ENCODE measurements at places on chromosomes 5 and 9.

DNA sequence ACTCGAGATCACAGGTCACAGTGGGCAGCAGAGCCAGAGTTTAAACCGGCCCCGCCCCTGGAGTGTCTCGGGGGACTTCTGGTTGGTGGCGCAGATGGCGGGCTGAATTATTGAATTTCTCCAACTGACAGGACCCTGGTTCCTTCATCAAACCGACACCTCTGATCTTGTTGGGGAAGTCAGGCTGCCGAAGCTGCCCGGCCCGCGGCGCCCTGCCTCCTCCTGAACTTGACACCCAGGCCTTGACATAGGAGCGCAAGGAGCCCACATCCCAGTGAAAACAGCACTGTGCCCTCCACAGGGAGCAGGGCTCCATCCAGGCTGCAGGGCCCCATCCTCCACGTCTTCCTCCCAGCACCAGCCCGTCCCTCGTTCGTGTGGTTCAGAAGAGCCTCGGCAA is 105.2 kb downstream of the OLFM1 start:
- no peak for DNase-seq

DNA sequence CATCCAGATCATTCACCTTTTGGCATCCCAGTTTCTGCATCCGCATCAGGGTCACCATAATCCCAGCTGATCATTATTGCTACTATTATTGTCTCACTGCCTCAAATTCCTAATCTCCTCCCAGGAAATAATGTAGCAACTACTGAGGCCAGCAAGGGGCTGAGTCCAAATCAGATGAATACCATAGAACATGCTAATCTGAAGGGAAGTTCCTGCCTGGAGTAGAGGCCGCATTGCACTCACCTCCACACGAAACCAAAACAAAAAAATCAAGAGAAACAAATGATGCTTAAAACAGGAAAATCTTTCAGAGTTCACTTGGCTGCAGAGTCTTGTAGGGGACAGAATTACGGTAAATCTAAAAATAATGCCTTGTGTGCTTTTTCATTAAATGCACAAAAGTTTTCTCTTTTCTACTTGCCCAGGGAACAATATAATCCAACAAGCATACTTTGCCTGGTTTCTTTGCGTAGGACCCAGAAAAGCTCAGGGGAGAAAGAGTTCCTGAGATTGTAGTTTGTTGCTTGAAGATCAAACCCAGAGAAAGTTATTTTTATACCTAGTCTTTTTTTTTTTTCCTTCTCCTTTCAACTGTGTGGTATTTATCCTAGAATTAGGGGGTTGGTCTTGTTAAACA is 87.7 kb upstream of the KLF4 start:
- no peak for DNase-seq

DNA sequence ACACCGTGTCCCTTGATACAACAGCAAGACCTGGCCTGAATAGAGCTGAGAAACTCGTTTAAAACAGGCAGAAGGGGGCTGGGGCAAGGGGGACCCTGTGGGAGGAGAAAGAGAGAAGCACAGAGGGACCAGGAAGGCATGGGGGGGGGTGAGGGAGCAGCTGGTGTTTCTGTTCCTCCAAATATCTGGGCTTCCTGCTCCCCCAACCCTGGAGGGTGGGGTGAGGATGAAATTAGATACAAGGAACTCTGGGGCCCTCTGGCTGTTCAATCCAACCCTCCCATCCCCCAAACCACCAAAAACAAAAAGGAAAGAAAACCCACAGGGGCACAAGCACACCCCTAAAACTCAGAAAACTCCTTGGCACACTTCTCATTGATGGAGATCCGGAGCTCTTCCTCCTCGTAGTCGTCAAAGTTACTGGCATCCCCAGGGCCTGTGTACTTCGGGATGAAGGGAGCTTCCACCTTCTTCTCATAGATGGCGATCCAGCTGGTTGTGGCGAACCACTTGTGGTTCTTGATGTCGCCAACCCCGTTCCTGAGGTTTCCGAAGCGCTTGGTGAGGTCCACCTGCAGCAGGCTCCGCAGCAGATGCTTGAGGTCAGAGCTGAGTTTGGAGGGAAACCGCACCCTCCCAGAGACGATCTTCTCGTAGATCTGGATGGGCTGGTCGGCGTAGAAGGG is 1.1 kb downstream of the PRKACG start:
- DNase-seq = no peak

DNA sequence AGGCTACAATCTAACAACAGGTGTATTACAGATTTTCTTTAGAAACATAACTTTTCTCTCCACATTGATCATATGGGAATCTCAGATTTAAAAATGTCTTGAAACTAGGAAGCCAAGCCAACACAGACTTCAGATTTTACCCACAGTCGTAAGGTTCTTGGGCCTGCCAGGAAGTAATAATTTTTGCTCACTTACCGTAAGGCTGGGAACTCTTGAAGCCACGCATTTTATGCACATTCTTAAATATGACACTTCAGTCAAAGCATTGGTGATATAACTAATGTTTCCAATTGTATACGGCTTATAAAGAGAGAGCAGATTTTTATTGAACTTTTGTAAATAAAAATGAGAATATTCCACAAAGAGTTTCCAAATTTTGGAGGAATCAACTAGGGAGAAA is 328.9 kb upstream of the TRPC7 start:
- DNase-seq = no peak

- DNase-seq = no peak
These were observed 287.0 kb downstream of the GAS1 start for GRCh38 chr9:86660146-86660943.

DNA sequence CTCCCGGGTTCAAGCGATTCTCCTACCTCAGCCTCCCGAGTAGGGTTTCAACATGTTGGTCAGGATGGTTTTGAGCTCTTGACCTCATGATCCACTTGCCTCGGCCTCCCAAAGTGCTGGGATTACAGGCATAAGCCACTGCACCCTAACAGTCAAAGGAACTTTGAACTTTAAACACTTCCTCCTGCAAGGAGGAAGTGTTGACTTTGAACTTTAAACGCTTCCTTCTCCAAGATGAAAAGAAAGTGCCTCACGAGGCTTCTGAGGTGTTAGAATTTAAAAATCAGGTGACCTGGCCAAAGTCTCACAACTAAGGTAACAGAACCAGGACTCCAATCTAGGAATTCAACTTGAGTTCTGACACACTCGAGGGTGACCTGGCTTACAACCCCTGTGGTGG is 150.9 kb downstream of the BRINP1 start:
- DNase-seq = no peak

- no peak for DNase-seq
These were observed 14.7 kb upstream of the LHX2 start for GRCh38 chr9:123996731-123997421.

DNA sequence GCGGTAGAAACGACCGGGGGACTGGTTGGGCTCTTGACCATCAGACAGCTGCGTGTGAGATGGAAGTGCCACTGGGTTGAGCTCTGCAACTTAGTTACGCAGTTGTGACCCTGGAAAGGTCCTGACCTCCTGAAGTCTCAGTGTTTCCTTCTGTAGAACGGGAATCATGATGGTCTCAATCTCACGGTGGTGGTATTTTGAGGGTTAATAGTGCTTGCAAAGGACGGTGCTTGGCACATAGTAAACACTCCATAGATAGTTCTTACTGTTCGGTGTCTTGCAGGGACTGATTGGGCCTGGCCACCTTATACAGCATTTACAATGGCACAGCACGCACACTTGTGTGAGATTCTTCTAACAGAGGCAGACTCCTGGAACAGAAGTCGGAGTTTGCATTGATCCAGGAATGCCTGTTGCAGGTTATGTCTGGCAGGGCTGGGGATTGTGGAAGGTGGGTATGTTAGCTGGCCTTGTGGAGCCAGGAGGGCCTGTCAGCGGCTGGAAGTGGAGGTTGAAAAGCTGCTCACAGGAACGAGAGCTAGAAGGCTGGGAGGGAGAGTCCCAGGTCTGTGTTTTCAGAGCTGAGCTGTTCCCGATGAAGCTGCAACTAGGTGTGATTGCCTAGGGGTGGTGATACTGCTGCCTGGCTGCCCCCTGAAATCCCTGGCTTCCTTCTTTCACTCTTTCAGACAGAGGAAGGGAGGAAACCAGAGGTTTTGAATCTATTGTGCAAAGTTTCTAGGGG is 962 bp upstream of the TXN start:
- DNase-seq = no peak

DNA sequence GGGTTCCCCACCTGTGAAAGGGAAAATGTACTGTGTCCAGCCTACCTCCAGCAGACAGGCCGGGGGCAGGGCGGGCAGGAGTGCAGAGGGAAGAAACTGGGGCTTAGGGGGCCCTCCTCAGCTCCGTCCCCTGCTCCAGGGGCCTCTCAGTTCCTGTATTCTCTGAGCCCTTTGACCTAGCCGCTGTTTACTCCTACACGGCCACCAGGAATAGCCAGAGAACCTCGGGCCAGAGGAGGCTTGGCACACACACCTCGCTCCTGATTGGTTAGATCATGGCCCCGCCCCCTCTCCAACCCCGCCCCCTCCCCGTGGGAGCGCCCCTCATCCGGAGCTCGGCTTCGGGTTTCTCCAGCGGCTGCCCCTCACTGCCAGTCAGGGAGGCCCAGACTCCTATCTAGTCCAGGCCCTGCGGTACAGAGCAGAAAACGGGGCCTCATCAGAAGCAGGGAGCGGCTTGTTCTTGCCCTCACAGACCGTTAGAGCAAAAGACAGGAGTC is 2.2 kb downstream of the ST6GALNAC6 start:
- peak; percentile 86 for DNase-seq

GRCh38 chr5:133383580-133383939 is 228.8 kb downstream of the FSTL4 start:
- no peak for DNase-seq

DNA sequence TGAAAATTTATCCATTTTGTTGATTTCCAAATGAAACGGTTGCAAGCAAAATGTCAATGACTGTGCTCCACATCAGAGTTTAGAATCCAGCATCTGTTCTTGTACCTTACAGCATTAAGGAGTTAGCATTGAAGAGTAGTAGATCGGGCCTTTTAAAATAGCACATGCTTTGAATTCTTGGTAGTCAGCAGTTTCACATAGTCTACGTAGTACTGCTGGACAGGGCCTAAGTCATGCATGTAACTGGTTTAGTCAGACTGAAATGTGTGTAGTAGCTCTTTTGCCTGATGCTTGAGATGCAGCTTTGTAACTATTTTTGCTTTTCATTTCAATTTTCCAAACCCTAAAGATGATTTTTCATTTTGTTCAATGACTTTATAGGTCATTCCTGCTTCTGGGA is 19.8 kb downstream of the LECT2 start:
- no peak for DNase-seq

DNA sequence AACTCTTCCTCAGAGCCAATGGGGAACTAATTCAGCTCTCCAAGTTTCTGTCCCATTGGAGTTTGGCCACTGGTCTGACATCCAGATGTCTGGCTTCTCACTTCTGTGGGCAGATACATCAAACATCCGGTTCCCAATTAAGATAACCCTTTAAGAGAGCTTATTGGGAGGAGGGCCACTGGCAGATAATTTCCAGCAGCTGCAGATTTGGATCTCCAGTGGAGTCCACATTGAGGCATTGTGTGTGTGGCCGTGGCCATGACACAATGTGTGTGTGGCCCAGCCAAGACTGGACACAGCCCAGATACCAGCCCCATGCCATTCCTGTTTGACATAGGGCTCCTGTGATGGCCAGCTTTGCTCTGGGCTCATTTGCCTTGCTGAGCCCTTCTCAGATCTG is 110.5 kb upstream of the MAP1B start:
- no peak for DNase-seq

DNA sequence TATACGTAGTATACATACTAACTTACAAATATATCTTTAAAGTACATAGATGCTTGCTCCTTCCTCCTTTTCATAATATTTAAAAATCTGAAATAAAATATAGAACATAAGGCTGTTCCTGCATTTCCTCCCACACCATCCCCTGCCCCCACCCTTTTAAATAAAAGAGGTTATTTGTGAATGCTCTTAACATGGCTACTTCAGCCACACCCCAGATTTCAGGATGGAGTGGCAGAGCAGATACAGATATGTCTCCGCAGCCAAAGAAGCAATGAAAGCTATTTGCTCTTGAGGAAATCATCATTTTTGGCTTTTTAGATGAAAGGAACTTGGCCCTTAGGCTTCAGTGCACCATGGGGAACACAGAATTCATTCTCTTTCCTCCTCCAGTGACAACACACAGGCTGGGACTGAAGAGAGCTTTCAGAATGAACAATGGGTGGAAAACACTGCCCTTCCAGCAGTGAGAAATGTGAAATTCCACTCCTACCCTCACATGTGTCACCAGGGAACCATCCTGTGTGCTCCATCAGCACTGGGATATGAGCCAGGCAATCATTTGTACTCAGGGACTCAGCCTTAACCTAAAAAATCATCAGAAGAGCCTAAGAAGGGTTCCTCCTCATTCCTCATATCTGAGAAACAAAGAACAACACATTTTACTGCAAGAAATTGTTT is 134.3 kb downstream of the PPP2R2B start:
- no peak for DNase-seq

- no peak for DNase-seq
These were observed 31.6 kb upstream of the F2RL1 start for GRCh38 chr5:76787237-76787636.

DNA sequence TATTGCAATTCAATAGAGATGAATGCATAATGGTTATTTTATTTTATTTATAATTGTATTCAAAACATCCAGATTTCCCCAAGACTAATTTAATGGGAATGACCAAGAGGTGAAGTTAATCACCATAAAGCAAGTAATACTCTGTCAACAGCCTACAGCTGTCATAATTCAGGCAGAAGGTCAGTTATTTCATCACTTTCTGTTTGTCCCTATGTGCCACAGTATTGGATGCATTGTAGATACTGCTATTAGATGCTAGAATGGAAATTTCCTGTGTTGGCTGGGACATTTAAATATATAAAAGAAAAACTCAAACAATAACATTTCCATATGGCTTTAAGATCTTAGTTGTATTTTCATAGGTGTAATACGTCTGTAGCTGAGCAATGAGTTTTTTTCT is 56.7 kb upstream of the MINAR2 start:
- no peak for DNase-seq

- DNase-seq = no peak
These were observed 62.2 kb upstream of the PPARGC1B start for GRCh38 chr5:149667829-149668330.

- DNase-seq = no peak
These were observed 947.3 kb upstream of the COX7C start for GRCh38 chr5:85670417-85670816.

- DNase-seq = no peak
These were observed 240.9 kb downstream of the TLE4 start for GRCh38 chr9:79812507-79813257.
